ENCODE measurements at places on chromosomes 6 and 20. TPM values are rescaled to one million over a fixed set of nuclear protein-coding genes. Genes with fewer than 3 reads are reported as not detected.

Gene PAK5
- total RNA-seq: 0.66 TPM

Gene TGM3
- not detected for total RNA-seq

Gene TMEM244
- total RNA-seq: not detected

Gene CPXM1
- total RNA-seq: 45.4 TPM

Gene GJA10
- total RNA-seq: not detected

Gene HTR1E
- total RNA-seq: not detected

Gene PPP1R14C
- 3.3 TPM for total RNA-seq

Gene RAET1G
- not detected for total RNA-seq

Gene SALL4
- 0.32 TPM for total RNA-seq

Gene PRL
- total RNA-seq: not detected

Gene CST4
- not detected for total RNA-seq

Gene ERMARD
- total RNA-seq: 31.0 TPM

Gene SYNCRIP
- 67.8 TPM for total RNA-seq

Gene OOEP
- 0.33 TPM for total RNA-seq

Gene PLEKHG1
- total RNA-seq: 40.2 TPM

Gene DSP
- 2.1 TPM for total RNA-seq

Gene POM121L2
- not detected for total RNA-seq

Gene PROKR2
- not detected for total RNA-seq

DNA sequence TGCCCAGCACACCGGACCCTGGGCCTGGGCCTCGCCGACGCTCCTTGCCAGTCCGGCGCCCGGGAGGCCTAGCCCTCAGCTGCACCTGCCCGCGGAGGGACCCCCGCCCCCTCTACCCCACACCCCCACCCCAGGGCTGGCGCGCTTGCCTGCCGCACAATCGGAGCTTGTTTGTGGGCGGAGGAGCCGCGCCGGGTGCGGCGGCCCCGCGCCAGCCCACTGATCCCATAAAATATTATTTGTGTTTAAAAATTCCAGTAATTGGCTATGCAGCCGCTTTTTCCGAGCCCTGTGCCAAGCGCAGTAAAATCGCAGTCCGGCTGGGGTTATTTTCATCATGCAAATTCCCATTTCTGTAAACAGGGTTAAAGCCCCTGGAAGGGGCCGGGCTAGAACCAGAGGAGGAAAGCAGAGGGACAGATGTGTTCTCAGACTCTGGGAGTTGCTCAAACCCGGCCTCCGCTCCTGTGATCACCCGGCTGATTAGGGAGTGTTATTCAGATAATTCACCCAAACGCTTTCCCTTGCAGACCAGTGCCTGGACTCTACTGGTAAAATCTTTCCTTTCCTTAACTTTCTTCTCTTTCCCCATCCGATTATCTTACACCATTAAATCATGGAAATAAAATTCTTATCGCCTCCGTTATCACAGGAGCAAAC, 93.1 kb downstream of the NCR2 start:
- H3K4me3 ChIP-seq: peak overlapping the region; percentile 58
- peaks cover 4% of the 10 kb centered on the region for H3K4me1 ChIP-seq
- DNase-seq: no peak
- no peaks in the 10 kb centered on the region for H3K27me3 ChIP-seq
- no peaks in the 10 kb centered on the region for H3K36me3 ChIP-seq
- H3K27ac ChIP-seq: peak overlapping the region; percentile 92

- no peak overlapping the region for H3K27ac ChIP-seq
- DNase-seq: no peak
- no peaks in the 10 kb centered on the region for H3K4me1 ChIP-seq
- H3K4me3 ChIP-seq: no peak overlapping the region
- no peaks in the 10 kb centered on the region for H3K27me3 ChIP-seq
- no peaks in the 10 kb centered on the region for H3K36me3 ChIP-seq
These were observed 85.5 kb downstream of the UNC5CL start for GRCh38 chr6:40953486-40953885.

DNA sequence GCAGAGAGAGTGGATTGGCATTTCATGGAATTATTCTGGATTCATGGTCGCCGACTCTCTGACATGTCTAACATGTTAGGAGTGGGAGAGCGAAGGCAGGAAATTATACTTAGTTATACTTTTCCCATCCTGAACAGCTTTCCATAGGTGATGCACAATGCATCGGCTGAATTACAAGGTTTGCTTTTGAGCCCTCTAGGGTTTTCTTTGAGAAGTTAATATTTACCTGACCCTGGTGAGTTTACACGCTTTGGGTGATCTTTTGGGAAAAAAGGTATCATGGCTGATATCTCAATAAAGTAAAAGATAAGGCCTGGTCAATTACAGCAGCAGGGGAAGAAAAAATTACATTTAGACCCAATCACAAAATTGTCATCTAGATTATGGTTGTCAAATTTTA, 14.0 kb upstream of the NKX2-2 start:
- DNase-seq: no peak
- no peak overlapping the region for H3K27ac ChIP-seq
- no peak overlapping the region for H3K4me3 ChIP-seq

GRCh38 chr20:38372806-38373205, 26.5 kb downstream of the LBP start:
- H3K27me3 ChIP-seq: no peaks in the 10 kb centered on the region
- H3K4me1 ChIP-seq: no peaks in the 10 kb centered on the region
- H3K27ac ChIP-seq: no peak overlapping the region
- no peak for DNase-seq
- H3K4me3 ChIP-seq: no peak overlapping the region
- H3K36me3 ChIP-seq: no peaks in the 10 kb centered on the region

DNA sequence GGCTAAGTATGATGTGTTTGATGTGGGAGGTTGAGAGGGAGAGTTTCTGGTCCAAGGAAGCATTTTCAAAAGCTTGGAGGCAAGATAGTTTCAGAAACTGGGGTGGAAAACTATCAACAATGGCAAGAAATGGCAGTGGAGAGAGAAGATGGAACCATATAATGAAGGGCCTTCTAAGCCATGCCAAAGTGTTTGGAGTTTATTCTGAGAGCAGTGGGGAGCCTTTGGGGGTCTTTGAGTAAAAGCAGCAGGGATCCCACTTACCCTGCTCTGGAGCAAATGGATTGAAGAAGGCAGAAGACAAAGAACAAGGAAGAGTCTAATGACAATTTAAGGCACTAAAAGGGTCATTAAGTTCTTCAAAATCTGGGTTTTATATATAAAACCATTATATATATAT, 538.9 kb downstream of the UTRN start:
- H3K36me3 ChIP-seq: no peaks in the 10 kb centered on the region
- H3K27me3 ChIP-seq: no peaks in the 10 kb centered on the region
- no peak overlapping the region for H3K4me3 ChIP-seq
- no peaks in the 10 kb centered on the region for H3K4me1 ChIP-seq
- no peak for DNase-seq

DNA sequence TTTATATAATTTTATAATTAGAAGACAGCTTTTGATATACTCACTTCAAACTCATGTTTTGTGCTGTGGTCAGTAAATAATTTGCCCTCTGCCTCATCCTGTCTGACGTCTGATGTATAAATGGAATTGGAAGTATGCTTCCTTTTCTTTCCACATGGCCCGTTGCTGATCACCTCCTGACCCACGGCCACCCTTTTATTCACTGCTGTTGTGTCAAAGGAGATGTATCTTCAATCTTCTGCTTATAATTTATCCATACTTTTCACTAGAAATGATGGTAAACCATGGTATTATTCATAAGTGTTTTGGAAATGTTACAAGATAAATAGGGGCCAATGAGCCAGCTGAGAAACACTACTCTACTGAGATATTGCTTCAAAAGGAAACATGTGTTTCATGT, 841.8 kb downstream of the PHF3 start:
- no peak overlapping the region for H3K4me3 ChIP-seq
- no peaks in the 10 kb centered on the region for H3K36me3 ChIP-seq
- DNase-seq: no peak
- H3K27ac ChIP-seq: no peak overlapping the region
- no peaks in the 10 kb centered on the region for H3K4me1 ChIP-seq

GRCh38 chr20:39795401-39796272, 833.5 kb downstream of the DHX35 start:
- H3K27me3 ChIP-seq: no peaks in the 10 kb centered on the region
- no peaks in the 10 kb centered on the region for H3K36me3 ChIP-seq
- H3K27ac ChIP-seq: peak overlapping the region; percentile 25
- no peaks in the 10 kb centered on the region for H3K4me1 ChIP-seq
- DNase-seq: no peak

GRCh38 chr6:96499781-96500180, 21.8 kb upstream of the UFL1 start:
- no peaks in the 10 kb centered on the region for H3K36me3 ChIP-seq
- H3K4me3 ChIP-seq: no peak overlapping the region
- H3K27ac ChIP-seq: no peak overlapping the region

- H3K27ac ChIP-seq: no peak overlapping the region
- no peaks in the 10 kb centered on the region for H3K36me3 ChIP-seq
- DNase-seq: no peak
- H3K4me3 ChIP-seq: no peak overlapping the region
- no peaks in the 10 kb centered on the region for H3K4me1 ChIP-seq
These were observed 653.7 kb downstream of the TFAP2A start for GRCh38 chr6:9761220-9761619.

DNA sequence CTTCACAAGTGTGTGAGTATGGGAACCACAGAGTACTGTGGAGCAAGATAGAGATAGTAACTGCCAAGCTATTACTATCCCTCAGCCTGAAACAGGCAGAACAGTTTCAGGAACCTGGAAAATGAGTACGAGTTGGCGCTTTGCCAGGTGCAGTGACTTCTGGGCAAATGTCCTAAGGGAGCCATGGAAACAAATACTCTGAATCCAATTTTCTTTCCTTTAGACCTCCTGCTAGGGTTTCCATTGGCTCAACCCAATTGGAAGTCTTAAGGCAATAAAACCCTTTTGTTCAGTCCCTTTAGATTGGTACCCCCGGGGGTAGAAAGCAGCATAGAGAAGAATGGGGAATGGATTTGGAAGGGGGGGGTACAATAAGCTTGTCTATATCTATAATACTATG, 205.0 kb upstream of the EPHA7 start:
- H3K4me3 ChIP-seq: no peak overlapping the region
- no peak for DNase-seq
- H3K4me1 ChIP-seq: no peaks in the 10 kb centered on the region
- no peak overlapping the region for H3K27ac ChIP-seq
- no peaks in the 10 kb centered on the region for H3K27me3 ChIP-seq
- H3K36me3 ChIP-seq: no peaks in the 10 kb centered on the region

DNA sequence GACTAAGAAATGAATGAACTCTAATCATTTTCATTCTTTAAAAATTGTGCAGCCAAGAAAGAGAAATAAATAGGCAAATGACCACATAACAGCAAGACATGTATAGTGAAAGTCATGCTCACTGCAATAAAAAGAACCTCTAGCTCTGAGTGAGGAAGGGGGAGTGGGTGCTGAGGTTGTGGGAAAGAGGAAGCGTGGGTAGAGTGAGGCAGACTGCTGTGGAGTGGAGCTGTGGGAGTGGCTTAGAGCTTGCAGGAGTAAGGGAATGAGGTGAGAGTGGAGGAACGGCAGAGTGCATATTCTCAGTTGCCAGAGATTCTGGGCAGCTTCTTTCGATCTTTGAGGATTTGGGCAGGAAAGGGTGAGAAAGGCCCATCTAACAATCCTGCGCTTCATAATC, 10.4 kb downstream of the DEFB129 start:
- no peak for DNase-seq
- no peak overlapping the region for H3K27ac ChIP-seq
- H3K4me1 ChIP-seq: no peaks in the 10 kb centered on the region
- H3K27me3 ChIP-seq: no peaks in the 10 kb centered on the region
- H3K36me3 ChIP-seq: no peaks in the 10 kb centered on the region

DNA sequence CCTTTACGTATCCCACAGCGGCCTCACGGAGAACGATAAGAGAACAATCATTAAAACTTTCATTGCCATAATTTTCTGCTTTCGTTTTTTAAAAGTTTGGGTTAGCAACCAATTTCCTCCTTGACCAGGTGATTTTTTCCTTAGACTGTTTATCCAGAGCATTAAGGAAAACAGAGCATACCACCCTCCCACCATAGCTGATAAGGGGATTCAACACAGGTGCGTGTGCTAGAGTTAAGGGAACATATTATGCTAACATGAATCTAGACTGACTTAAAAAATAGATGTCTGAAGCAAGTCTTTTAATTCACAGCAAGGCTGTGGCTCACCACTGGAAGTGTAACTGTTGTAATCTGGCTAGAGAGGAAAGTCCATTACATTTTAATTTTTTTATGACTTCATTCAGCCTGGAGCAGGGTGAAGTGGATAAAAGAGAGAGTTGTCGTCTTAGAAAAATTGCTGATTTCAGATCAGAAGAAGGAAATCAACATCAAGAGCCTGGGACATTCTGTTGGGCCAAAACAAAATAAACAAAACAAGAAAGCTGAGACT, 5.5 kb upstream of the SLC22A2 start:
- no peaks in the 10 kb centered on the region for H3K27me3 ChIP-seq
- DNase-seq: no peak
- no peaks in the 10 kb centered on the region for H3K4me1 ChIP-seq
- no peak overlapping the region for H3K4me3 ChIP-seq

- no peak overlapping the region for H3K4me3 ChIP-seq
- H3K36me3 ChIP-seq: no peaks in the 10 kb centered on the region
- H3K27ac ChIP-seq: no peak overlapping the region
- DNase-seq: no peak
- H3K27me3 ChIP-seq: no peaks in the 10 kb centered on the region
These were observed 110.3 kb downstream of the RWDD2A start for GRCh38 chr6:83303426-83303825.

DNA sequence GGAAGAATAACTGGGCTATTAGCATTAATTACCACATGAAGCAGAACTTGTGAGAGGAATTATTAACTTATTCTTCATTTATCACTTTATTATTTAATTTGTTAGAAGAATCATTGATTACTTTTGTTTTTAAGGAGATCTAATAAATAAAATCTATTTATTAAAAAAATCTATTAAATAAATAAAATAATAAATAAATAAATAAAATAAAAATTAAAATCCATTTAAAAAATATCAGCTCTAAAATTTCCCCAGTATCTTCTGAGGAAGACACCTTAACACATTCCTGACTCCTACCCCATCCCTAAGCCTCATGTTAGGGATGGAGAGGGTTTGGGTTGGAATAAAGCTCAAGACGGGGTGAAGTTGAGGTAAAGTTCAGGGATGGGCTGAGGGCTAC, 231.4 kb downstream of the CLIC5 start:
- H3K27ac ChIP-seq: no peak overlapping the region
- no peak overlapping the region for H3K4me3 ChIP-seq
- H3K4me1 ChIP-seq: no peaks in the 10 kb centered on the region

Measured in breast epithelium (tissue), 4 donors.